Activated CD4-positive, alpha-beta T cell treated with anti-CD3 and anti-CD28 coated beads for 36 hours (primary cell): ENCODE measurements at places on chromosomes 11 and 22. TPM values are rescaled to one million over a fixed set of nuclear protein-coding genes. Genes with fewer than 3 reads are reported as not detected.

DRAP1 gene
- 158 TPM for total RNA-seq

ASCL2 gene
- 2.7 TPM for total RNA-seq

EIF3M gene
- 392 TPM for total RNA-seq

RNF214 gene
- 24.6 TPM for total RNA-seq

ASPHD2 gene
- 10.5 TPM for total RNA-seq

DNAJB7 gene
- not detected for total RNA-seq

OR5M3 gene
- not detected for total RNA-seq

KCNK7 gene
- 0.27 TPM for total RNA-seq

OR10D3 gene
- total RNA-seq: not detected

LARGE2 gene
- 0.75 TPM for total RNA-seq

MMP13 gene
- total RNA-seq: not detected

NCF4 gene
- 3.8 TPM for total RNA-seq

PTGDR2 gene
- total RNA-seq: 0.11 TPM
